CD4-positive, alpha-beta T cell treated with Interleukin-15 for 4 hours (primary cell): ENCODE measurements at places on chromosomes 7 and 10.

DNA sequence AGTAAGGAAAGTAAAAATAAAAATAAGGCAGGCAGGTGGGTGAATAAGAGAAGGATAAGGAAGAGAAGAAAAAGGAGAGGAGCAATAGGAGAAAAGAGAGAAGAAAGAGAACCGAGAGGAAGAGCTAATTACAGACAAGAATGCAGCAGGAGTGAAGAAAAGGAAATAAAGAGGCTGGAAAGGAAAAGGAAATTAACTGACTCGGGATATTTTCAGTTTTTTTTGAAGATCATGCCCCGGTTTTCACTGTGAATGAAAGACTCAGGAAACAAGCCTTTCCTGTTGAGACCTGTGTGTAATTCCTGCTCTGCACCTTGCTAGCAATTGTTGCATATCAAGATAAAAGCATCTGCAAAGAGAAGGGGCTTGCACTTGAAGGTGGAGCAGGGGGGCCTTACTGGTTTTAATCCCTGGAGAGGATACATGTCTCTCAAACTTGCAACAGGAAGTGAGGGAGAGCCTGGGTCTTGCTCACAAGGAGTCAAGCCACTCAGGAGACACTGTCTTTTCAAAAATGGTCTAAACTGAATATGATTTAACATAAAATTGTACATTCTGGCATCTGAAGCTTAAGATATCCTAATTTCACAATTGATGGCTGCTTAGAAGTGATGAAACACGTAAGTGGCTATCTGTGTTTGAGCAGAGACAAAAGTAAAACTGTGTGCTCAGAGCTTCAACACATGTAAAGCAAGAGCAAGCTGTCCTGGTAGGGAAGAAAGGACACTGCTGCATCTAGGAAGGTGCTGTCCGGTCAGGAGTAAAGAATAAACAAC lies 157.6 kb downstream of the FAM107B start:
- no peak for DNase-seq

- DNase-seq, result peak; percentile 92
These were observed 774 bp downstream of the TUBGCP2 start for GRCh38 chr10:133307776-133308420.

GRCh38 chr7:158052381-158053060 lies 535.1 kb downstream of the PTPRN2 start:
- no peak for DNase-seq

DNA sequence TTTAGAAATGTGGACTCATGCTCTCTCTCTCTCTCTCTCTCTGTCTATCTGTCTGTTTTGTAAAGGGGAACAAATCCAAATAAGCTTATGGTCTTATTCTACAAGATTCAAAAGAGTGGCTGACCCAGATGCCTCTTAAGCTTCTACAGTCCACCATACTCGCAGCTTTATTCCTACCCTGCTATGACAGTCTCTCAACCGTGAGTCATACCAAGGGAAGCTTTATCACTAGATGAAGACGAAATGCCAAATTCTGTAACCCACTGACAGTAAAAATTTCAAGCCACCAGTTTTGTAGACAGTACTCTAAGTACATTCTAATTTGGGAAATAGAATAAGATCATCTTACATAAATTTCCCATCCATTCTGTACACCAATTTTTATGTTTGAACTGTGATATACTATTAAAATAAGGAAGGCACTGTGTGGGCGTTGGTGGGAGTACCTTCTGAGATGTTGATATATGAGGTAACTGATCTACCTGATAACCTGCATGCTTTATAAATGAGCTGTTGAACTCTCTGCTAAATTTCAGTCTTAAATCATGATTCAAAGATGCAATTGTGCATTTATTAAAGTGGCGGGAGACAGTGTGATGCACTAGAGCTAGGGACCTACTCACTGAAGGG lies 153.2 kb downstream of the KLF6 start:
- DNase-seq, result no peak

DNA sequence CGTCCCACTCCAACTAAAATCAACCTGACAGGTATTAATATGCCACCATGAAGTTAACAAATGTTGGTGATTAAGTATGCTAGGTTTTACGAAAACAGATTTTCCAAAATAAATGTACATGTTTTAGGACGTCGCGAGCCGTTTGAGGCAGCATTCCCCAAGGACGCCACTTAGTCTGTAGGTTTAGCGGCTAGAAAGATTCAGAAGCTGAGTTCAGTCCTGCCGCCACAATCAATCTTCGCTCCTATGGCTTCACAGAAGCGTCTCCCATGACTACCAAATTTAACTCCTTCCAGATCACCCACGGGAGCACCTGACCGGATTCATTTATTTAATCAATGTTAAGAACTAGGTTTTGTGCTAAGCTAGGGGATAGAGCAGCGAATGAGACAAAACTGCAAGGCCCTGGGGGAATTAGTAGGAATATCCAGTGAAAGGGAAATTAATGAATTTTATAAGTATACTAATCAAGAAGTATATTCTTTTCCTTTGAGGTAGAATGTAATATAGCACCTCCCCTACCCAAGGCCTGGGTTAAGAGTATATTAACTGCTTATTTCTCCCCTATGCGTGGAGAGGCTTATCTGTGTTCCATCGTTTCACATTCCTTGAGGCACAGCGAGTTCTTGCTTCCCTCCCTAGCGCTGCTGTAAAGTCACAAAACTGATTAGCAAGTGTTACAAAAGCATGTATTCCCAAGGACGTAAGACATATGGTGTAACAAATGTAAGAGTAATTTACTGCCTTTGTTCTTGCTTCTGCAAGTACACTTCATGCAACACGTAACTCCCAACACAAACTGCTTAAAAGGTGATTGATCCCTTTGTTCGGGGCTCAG lies 994 bp upstream of the CYP51A1 start:
- DNase-seq, result no peak

DNA sequence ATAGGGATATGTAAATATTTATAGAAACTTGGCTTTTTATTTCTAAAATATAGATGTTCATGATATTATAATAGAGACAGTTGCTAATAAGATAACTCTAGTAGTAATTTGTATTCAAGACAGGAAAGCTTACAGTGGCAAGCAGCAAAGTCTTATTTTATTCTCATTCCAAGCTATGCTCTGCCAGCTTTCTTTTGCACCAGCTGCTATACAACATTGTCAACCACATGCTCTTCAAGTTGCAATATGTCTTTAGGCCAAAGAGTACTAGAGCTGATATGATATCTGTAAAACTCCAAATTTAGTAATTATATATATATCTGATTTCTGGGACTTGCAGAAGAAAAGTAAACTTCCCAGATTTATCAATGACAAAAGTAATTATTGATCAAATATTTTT lies 350.1 kb downstream of the HGF start:
- DNase-seq, result no peak

DNA sequence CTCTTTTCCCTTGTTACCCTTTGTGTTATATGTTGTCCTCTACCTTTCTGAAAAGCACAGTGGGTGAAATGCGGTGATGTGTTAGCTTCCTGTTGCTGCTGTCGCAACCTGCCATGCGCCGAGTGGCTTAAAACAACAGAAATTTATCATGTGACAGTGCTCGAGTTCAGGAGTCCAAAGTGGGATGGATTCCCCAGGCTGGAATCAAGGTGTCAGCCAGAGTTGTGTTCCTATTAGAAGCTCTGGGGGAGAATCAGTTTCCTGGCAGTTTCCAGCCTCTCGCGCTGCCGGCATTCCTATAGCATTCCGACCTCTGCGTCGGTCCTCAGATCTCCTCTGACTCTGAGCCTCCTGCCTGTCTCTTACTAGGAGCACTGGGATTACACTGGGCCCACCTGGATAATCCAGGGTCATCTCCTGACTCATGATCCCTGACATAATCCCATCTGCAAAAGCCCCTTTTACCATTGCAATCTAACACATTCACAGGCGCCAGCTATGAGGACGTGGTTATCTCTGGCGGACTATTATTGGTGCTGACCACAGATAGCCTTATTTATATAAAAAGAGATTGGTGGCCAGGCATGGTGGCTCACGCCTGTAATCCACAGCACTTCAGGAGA lies 207.5 kb downstream of the CUX1 start:
- DNase-seq, result no peak

GRCh38 chr7:155071121-155071651 lies 1.1 kb downstream of the HTR5A start:
- no peak for DNase-seq

DNA sequence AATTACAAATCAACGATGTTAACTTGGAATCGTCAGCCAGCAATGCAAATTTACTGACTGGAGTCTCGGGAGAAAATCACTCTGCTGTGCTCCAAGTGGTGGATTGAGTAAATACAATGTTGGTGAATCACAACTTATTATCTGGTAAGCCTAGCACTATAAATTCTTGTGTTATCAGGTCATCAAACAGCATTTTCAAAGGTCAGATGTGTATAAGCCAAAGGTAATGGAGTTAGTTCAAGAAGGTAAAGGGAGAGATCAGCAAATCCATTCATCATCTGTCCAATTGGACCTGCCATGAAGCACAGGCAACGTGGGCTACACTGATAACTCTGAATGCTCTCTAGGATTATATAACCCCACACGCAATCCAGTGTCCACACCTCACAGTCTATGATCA lies 13.9 kb downstream of the CUBN start:
- DNase-seq, result no peak

DNA sequence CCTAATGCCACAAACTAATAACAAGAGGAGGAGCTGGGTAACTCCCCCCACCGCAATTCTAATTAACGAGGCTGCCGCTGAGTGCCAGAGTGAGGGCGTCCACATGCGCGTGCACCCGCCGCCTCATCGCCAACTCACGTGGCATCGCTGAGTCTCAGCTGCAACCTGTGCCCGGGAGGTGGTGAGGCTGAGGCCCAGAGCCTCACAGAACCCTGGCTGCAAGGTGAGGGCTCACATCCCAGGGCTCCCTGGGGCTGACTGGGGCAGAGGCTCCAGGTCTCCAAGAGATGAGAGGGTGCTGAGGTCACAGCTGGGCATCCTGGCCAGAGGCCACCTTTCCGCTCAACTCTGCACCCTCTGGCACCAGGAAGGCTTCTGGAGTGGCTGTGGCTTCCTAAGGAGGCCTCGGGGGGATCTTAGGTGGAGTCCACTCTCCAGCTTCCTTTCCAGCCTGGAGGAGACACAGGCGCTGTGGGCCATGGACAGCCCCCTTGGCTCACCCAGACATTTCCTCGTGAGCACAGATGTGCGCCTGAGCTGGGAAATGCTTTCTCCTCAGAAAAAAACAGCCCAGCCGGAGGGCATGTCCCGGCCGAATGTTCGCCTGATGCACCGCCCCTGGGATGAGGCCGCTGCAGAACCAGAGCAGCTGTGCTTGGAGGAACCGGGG lies 242.6 kb downstream of the MAD1L1 start:
- no peak for DNase-seq

DNA sequence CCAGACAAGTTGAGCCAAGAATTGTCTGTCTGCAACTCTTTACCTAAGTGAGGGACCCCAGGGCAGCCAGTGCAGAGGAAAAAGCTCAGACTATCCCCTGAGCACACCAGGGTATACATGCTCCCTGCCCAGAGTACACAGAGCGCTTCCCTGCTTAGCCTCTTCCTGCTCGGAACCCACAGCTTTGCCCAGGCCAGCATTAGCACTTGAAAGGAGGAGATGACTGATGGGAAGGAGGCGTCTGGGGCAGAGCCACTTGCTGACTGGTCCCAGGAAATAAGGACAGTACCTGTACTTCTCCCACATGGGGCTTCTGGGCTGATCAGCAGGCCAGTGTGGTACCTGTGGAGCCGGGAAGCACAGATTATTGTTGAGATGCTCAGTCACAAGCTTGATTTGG lies 48.4 kb upstream of the TRIM8 start:
- DNase-seq, result no peak

- DNase-seq, result no peak
These were observed 295.6 kb downstream of the CCDC3 start for GRCh38 chr10:12705943-12706342.

DNA sequence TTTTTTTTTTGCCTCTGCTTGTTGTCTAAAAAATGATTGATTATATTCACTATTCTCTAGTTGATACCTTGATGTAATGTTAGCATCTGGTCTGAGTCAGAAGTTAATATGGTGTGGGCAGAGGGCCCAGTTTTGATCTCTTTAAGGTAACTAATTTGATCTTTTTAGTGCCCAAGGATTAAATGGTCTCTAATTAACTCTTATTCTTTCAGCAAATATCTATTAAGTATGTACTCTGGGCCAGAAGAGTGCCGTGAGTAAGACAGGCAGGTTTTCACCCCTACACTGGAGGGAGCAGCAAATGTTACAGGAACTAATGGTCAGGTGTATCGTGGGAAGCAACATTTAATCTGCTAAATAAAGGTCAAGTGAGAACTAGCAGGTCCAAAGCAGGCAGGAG lies 144.6 kb upstream of the COL1A2 start:
- DNase-seq, result no peak

GRCh38 chr10:62043421-62044021 lies 142.0 kb downstream of the ARID5B start:
- peak; percentile 51 for DNase-seq

GRCh38 chr10:63173468-63174232 lies 40.5 kb downstream of the NRBF2 start:
- peak; percentile 14 for DNase-seq

- DNase-seq, result no peak
These were observed 68.5 kb upstream of the NFKB2 start for GRCh38 chr10:102327002-102327401.

DNA sequence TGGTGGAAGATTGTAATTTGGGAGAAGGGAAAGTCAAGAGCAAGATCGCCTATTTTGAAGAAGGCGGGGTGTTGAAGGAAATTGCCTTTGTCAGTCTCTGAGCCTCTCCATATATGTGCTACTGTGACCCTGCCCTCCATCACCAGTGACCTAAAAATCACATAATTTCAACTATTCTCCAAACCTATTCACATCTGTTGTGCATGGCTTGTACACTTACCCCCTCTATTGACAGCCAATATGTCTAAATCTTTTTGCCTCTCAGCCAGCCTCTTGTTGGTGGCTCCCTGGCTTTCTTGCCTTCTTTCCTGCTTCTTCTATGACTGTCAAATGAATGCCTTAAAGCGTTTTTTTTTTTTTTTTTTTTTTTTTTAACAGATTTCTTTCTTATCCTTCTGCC lies 295.6 kb downstream of the AUTS2 start:
- DNase-seq, result no peak

DNA sequence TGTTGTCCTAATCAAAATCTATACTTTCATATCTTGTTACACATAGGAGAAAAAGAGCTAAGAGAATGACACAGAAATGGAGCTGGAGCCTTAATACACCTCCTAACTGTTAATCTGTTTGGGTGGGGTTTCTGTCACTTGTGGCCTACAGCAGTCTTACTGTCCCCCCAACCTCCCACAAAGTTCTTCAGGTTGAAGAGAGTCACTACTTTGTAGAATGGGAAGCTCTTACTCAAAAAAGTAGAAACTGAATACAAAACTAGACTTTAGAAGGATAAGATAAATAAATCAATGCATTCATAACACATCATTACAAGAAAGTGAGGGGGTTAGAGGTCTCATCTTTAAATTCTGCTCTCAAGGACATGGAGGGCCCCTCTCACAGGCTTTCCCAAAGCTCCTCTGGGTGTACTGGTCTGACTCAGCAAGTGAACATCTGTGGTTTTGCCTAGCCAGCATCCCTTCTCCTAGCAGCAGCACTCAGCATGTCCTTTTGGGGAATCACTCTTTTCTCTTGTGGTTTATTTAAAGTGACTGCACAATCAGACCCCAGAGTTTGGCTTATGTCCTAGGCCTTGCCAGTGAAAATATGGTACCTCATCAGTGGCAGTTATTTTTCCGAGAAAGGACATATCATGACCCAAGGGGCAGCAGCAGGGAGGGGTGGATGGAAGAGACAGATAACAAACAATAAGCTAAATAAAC lies 2.0 kb upstream of the BLVRA start:
- DNase-seq, result no peak

GRCh38 chr10:104578671-104579070 lies 62.4 kb upstream of the SORCS3 start:
- no peak for DNase-seq

- DNase-seq, result no peak
These were observed 375 bp upstream of the GATAD1 start for GRCh38 chr7:92446869-92447344.

- no peak for DNase-seq
These were observed 240.3 kb downstream of the GATA3 start for GRCh38 chr10:8294779-8295178.
